Activated CD4-positive, alpha-beta T cell treated with anti-CD3 and anti-CD28 coated beads, Interleukin-2, amount 50 U/mL, for 48 hours (primary cell): ENCODE measurements at places on chromosomes 5 and 9.

DNA sequence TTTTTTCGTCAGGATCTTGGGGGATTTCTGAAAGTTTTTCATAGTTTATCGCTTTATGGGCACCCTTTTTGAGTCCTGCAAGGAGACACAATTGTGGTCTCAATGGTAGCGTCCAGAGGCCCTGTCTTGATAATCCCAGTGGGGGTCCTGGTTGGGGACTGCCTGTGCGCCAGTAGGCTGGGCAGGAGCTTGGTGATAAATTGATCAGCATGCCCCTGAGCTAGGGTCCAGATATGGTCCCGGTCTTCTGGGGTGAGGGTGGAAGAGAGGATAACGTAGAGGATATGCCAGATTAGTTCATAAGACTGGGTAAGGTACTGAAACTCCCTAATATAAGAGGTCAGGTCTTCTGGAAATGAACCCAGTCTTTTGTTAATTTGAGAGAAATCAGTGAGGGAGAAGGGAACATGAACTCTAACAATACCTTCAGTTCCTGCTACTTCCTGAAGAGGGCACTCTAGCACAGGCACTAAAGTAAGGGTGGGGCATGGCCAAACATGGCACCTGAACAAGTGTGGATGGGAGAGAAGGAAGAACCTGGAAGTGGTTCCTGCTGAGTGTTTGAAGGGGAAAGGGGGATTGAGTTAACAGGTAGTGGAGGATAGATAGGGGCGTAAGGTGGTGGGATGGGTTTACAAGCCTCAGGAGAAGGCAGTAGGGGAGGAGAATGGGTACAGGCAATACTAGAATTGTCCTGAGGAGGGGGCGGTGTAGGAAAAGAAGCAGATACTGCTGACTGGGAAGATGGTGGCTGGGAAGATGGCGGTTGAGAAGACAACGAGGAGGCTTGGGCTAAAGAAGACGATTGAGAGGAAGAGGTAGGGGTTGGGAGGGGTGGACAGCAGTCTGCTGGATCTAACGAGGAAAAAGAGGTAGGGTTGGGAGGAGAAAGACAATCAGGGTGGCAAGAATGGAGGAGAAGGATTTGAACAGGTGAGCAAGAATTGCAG lies 33.8 kb upstream of the ANXA2R start:
- peak; percentile 50 for DNase-seq

DNA sequence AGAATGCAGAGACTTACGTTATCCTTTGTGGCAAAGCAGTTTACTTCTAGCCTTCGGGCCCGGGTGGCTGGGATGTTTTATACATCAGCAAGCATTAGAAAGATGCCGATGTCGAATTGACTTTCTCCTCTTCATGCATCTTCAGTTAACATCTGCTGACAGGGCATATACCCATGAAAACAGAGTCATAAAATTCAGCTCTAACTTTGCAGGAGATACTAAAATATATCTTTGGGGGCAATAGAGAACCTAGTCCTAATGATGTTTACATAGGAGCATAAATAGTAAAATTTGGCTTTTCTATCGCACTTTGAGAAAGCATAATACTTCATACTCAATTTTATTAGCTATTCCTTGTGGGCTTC lies 247.9 kb downstream of the PRELID2 start:
- no peak for DNase-seq

- no peak for DNase-seq
These were observed 1.0 kb downstream of the HDAC3 start for GRCh38 chr5:141635646-141636045.

DNA sequence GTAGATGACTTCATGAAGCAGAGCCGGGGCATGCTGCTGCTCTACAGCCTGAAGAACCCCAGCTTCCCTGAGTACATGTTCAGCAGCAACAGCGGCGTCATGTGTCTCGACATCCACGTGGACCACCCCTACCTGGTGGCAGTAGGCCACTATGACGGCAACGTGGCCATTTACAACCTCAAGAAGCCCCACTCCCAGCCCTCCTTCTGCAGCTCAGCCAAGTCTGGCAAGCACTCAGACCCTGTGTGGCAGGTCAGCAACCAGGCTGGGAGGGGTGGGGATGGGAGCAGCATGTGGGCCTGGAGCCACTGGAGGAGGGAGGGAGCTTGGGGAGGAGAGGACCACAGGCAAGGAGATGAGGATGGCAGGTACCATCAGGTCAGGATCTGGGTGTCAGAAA lies 16.2 kb downstream of the ENHO start:
- no peak for DNase-seq

DNA sequence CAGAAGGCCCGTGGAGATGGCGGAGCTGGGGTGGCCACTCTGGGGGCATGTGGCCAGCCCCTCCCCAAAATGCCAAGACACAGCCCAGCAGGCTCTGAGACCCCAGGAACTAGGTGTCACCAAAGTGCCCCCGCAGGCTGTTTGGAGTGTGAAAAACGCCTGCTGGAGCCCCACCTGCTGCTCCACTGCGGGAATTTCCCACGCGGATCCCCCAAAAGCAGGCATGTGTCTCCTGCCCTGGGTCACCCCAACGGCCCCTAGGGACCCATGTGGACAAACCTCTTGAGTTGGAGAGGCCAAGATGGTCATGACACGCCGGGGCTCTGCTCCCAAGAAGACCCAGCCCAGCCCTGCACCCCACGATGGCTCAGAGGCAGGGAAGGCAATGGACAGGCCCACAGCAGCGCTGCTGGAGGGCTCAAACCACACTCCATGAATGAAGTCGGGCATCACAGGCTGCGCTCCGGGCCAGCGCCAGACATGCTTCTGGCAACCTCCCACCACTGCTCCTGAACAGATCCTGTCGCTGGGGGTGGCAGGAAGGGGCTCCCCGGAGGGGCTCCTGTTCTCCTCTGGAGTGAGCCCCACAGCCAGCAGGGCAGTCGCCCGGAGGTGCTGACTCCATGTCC lies 15.3 kb downstream of the NOTCH1 start:
- DNase-seq, result no peak

GRCh38 chr5:135645336-135646180 lies 66.8 kb upstream of the CXCL14 start:
- DNase-seq, result no peak

GRCh38 chr9:135045264-135045927 lies 42.1 kb upstream of the OLFM1 start:
- DNase-seq, result no peak

DNA sequence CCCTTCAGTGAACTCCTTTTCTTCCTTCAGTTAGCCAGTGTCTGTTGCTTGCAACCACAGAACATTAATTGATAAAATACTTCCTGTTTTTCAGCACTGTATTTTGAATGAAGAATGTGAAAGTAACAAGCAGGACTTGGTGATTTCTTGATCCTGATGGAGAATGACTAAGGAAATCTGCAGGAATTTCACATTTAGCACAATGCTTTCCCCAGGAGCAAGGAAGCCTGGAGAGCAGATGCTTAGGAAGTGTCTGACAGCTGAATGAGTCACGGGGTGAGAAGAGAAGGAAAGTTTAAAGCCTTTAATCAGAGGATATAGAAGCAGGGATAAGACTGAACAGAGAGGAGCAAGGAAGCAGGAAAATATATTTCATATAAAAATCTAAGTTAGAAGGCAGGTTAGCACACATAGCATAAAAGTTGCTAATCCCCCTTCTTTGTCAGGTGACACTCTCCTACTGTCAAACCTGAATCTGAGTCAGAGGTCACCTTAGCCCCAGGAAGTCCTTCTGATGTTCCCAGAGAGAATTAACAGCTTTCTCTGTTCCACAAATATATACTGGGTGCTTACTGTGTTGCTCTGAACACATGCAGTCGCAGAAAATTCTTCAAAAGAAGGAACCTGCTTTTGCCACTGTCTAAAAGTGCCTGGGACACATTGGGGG lies 59.7 kb downstream of the GNA14 start:
- no peak for DNase-seq

GRCh38 chr9:74948937-74949336 lies 3.8 kb downstream of the C9orf40 start:
- no peak for DNase-seq

DNA sequence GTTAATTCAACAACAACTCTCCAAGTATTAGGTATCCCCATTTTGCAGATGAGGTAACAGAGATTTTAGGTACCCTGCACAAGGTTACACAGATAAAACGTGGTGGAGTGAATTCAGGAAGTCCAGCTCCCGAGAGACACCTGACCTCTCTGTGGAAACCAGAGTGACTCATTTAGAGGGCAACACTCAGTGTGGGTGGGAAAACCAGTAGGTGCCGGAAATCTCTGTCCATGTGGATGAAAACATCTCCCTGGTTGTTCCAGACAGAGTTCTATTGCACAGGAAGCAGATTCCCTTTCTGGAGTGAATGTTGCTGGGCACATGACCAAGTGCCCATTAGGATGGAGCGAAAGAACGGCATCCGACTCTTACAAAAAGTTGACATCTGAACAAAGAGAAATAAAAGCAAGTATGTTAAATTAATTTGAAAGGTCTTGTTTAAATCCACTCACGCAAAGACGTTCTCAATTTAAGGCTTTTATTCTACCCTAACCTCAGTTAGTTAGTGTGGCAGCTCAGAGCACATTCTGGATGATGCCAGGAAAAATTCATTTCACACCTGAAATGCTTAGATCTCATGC lies 391.9 kb upstream of the WWC1 start:
- DNase-seq, result no peak

GRCh38 chr5:169785771-169786618 lies 148.9 kb downstream of the DOCK2 start:
- DNase-seq, result no peak

GRCh38 chr5:171166766-171167165 lies 142.3 kb upstream of the TLX3 start:
- no peak for DNase-seq

- no peak for DNase-seq
These were observed 3.2 kb upstream of the NFX1 start for GRCh38 chr9:33287087-33287490.

DNA sequence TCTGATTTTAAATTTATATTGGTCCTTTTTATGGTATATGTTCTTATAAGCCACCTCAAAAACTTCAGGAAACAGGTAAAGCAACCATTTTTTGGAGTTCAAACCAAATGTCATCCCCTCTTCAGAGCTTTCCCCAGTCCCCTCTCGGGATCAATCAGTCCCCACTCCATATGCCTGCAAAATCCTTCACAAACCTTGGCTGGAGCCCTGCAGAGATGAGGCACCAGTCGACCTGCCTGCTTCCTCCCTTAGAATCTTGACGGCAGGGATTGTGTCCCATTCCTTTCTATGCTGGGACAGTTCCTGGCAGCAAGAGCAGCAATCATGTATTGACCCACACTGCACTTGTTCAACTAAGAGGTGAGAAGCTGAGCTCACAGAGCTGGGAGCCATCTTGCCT lies 22.6 kb downstream of the B4GALT1 start:
- DNase-seq, result no peak

DNA sequence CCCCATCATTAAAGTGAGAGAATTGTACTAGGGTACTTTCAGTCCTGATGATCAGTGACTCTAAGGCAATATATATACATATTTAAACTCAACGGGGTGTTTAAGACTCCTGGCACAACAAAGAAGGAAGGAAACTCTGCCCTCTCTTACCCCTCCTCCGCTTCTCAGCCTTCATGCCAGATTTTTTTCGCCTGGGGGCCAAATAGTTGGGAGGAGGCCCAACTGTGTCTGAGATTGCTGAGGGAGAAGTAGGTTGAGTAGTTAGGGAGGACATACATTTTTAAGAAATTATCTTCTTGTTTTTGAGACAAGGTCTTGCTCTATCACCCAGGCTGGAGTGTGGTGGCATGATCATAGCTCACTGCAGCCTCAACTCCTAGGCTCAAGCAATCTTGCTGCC lies 127.7 kb upstream of the SHB start:
- no peak for DNase-seq

GRCh38 chr5:163373436-163374084 lies 63.8 kb upstream of the CCNG1 start:
- no peak for DNase-seq

- DNase-seq, result no peak
These were observed 148.7 kb downstream of the LURAP1L start for GRCh38 chr9:12923468-12924009.

- DNase-seq, result no peak
These were observed 5.2 kb upstream of the ARRDC3 start for GRCh38 chr5:91388362-91388761.

- peak; percentile 43 for DNase-seq
These were observed 855 bp upstream of the ARHGAP26 start for GRCh38 chr5:142769251-142769792.

DNA sequence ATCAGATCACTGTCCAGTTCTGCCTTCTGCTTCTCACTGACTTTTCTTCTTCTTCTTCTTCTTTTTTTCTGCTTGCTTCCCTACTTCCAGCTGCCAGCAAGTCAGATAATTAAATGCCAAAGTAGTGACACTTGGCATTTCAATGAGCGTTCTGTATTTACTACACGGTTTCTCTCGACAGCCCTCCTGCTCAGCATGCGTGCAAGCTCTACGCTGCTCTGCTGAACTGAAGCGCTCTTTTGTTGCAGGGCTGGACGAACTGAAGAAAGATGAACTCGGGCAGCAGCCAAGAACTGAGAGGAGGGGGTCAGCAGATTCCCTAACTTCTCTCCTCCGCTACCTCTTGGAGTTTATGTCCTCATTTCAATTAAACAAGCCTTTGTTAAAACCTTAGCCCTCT lies 319.1 kb downstream of the GLIS3 start:
- DNase-seq, result no peak

DNA sequence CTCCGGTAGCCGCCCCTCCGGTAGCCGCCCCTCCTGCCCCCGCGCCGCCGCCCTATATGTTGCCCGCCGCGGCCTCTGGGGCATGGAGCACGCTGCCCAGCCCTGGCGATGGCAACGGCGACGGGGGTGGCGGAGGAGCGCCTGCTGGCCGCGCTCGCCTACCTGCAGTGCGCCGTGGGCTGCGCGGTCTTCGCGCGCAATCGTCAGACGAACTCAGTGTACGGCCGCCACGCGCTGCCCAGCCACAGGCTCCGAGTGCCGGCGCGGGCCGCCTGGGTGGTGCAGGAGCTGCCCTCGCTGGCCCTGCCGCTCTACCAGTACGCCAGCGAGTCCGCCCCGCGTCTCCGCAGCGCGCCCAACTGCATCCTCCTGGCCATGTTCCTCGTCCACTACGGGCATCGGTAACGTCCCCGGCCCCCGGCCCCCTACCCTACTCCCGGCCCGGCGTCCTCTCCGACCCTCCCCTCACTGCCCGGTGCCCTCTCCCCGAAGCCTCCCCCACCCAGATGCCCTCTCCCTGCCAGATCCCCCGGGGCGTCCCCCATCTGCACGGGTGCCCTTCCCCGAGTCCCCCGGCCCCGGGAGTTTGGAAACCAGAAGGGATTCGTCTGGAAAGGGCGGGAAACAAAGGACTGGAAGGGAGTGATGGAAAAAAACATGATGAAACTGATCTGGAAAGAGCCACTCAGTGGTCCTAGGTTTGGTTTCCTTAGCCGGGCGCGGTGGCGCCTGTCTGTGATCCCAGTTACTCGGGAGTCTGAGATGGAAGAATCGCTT lies 417 bp downstream of the SRD5A1 start:
- peak; percentile 41 for DNase-seq

- no peak for DNase-seq
These were observed 148.1 kb downstream of the MTX3 start for GRCh38 chr5:79842991-79843390.
